Skin of body (tissue), 3 donors: ENCODE measurements at places on chromosomes 3 and 15.

- DNase-seq = no peak
Measured at GRCh38 chr15:94968133-94968532, 736.8 kb downstream of the MCTP2 start.

- DNase-seq = no peak
Measured at GRCh38 chr3:62228467-62228866, 144.9 kb downstream of the FEZF2 start.

DNA sequence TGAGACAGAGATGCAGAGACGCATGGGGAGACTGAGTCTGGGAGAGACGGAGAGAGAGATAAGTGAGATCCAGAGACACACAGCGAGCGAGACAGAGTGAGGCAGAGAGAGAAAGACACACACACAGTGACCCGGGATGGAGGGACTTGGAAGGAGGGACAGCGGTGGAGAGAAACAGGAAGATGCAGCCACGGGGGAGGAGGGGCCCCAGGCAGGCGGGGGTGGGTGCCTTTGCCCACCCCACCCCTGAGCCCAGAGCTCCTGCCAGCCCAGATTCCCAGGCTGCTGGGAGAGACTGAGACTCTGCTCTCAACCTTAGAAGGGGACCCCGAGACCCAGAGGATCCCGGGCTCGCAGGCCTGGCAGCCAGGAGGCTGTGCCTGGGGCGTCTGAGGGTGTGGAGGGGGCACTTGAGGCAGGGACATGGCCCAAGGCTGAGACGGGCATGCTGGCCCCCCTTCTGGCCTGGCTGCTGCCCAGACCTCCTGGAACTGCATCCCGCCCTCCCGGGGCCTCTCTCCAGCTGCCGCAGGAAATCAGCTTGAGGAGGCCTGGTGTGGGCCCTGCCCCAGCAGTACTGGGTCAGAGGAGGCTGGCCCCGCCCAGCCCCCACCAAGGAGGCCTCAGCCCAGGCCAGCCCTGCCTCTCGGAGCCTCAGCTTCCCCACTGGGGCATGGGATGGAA is 18.1 kb downstream of the H1-8 start:
- DNase-seq = peak; percentile 60

DNA sequence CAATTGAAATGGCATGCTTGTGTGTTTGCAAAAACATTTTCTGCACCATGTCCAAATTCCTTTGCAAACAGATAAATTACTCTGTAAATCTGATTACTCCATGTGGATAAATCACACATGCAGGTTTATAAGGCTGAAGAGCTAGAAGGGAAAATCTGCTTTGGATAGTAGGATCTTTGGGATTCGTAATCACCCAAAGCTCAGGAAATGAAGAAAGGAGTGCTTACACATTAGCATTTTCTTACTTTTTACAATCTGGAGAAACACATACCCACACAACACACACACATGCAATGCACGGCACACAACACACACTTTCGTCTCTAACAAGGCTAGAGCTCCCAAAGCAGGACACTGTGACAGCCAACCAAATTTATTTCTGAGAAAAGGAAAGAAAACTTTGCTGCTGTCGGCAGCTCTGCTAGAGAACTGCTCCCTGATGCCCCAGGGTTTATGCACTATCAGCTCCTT is 2.1 kb downstream of the LSAMP start:
- DNase-seq = peak; percentile 53

GRCh38 chr3:10334042-10334441 is 13.1 kb upstream of the SEC13 start:
- no peak for DNase-seq

DNA sequence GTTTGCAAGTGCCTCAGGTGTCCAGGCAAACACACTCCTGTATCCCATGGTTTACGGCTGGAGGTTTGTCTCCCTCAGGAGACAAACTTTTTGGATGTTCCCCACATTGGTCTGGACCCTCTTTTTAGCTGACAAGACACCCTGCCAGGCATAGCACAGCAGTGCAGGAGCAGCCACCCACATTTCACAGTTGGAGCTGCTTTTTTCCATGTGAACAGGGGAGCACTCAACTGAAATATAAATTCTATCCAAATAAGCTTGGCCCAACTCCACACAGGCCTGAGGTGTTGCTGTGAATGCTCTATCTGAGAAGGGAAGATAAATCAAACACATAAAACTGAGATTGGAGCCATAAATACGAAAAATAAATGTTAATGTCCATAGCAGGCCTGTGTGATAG is 501.3 kb upstream of the IL12A start:
- DNase-seq = no peak

DNA sequence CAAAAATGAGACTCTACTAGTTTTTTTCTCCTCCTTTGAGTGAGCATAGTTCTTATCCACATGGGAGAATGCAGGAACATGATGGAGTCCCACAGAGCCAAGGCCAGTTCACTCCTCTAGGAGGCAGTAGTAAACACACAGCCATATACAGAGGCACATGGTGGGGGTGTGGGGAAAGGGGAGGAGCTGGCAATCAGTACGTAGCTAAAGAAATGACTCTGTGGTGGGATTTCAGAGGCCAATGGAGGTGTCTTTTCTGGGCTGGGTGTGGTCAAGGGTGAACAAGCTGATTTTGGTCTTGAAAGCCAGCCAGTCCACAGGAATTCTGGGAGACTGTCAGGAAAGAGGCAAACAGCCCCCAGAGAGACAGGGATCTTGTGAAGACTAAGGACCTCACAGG is 6.6 kb upstream of the RAB11A start:
- no peak for DNase-seq

DNA sequence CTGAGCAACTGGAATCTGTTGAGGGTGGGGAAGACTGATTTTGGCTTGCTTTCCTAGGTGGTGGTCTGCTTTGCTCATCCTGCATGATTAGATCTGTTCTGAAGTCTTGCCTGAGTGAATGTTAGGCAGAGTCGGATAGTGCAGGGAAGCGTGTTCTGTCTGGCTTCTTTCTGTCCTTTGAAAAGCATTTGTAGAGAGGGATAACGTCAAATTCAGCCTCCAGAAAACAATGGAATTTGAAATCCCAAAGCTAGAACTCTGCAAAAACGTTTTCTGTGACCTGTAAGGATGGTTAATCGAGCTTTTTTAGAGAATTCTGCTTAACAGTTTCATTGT is 1.4 kb downstream of the GLCE start:
- no peak for DNase-seq

DNA sequence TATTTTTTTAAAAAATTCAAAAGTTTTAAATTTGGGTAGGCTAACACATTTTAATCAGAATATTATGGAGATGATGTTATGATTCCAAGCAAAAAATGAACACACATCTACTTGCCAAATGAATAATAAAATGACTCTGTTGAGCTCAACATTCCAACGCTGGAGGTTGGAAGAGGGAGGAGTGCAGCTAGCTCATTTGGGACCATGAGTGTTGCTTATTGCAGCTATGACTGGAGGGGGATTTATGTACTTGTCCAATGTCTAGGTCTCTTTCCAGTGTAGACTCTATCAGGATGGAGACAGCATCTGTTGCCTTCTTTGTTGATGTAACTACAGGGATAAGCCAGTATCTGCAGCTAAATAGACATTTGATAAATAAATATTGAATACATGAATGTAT is 310.6 kb downstream of the CACNA2D3 start:
- no peak for DNase-seq

DNA sequence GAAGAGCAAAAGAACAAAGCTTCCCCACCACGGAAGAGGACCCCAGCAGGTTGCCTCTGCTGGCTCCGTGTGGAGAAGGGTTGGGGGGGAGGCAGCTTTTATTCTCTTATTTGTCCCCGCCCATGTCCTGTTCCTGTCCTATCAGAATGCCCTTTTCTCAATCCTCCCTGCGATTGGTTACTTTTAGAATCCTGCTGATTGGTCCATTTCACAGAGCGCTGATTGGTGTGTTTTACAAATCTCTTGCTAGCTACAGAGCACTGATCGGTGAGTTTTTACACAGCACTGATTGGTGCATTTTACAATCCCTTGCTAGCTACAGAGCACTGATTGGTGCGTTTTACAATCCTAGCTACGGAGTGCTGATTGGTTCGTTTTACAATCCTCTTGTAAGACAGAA is 100.6 kb upstream of the KLF13 start:
- no peak for DNase-seq

GRCh38 chr15:60370105-60370868 is 27.5 kb downstream of the ANXA2 start:
- DNase-seq = peak; percentile 29

DNA sequence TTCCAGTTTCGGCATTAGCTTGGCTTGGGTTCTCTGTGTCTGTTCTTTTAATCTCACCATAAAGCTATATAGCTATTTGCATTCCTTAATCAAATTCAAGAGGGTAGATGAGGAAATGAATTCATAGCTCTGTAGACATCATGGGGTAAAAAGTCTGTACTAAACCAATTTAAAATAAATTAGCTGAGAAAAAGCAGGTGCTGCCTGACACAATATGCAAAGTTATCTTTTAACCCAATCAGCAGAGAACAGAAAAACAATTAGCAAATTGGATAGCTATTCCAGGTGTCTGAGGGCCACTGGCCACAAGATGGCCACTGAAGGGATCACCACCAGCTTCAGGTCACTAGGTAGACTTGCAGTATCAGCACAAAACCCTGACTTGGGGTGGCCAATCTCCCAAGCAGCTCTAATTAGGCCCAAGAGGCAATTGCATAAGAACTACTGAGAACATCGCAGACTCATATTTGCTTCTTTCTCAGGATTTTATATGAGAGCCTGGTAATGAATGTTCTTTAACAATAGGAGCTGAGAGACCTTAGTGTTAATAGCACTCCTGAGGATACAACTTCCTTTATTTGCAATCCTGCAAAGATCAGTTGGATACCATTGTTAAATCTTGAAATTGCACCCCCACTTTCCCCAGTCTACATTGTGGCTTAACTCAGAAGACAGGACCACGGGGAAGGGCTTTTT is 494.3 kb downstream of the PDCD6IP start:
- DNase-seq = no peak

DNA sequence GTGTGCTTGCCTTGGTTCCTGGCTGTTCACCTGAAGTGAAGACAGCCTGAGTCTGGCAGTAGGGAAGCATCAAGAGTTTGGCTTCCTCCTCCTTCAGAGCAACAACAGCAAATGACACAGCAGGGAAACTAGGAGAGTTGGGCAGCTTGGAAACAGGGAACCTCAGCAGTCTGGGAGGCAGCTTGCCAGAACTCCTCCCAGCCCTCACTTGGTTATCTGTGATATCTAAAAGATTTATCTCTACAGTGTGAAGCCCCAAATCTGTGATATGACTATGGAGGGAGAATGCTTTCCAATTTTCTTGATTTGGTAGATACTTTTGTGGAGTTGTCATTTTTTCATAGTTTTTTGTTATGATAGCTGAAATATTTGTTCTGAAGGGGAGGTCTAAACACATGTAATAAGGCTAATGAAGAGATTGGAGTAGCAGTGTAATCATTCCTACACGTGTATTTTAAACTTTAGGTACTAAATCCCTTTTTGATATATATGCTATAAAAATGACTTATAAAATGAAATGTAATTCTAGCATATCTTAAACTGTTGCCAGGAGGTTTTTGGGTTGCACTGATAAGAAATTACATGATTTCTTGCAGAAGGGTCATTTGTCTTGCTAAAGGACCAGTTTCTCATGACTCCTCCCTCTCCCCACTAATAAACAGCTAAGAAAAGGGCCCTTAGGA is 20.8 kb downstream of the UBE2E1 start:
- no peak for DNase-seq
